HFFc6 (cell line): ENCODE measurements at places on chromosomes 1 and 21.

DNA sequence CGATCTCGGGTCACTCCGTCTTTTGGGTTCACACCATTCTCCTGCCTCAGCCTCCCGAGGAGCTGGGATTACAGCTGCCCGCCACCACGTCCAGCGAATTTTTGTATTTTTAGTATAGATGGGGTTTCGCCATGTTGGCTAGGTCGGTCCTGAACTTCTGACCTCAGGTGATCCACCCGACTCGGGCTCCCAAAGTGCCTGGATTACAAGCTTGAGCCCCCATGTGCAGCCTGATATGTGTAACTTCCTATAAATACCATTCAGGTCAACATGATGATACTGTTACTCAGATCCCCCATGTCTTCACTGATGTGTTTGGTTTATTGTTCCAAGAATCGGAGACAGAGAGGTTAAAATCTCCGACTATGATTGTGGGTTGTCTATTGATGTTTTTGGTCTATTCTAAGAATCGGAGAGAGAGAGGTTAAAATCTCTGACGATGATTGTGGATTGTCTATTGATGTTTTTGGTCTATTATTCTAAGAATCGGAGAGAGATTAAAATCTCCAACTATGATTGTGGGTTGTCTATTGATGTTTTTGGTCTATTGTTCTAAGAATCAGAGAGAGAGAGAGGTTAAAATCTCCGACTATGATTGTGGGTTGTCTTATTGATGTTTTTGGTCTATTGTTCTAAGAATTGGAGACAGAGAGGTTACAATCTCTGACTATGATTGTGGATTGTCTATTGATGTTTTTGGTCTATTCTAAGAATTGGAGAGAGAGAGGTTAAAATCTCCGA lies 17.0 kb downstream of the C1orf159 start:
- DNase-seq: no peak
- peaks cover 19% of the 10 kb centered on the region for H3K36me3 ChIP-seq
- no peak overlapping the region for H3K4me3 ChIP-seq
- no peak overlapping the region for H3K27ac ChIP-seq
- H3K27me3 ChIP-seq: peaks cover 1% of the 10 kb centered on the region; the same call in 1 of the 2 replicates

- H3K4me1 ChIP-seq: peaks cover 44% of the 10 kb centered on the region
- peak overlapping the region; percentile 16; the same call in 1 of the 2 replicates for H3K4me3 ChIP-seq
- H3K27ac ChIP-seq: 0 out of 2 replicates have a peak overlapping the region, but pooled peaks have one; percentile 22
- no peaks in the 10 kb centered on the region; the same call in none of the 2 replicates for H3K27me3 ChIP-seq
- peak; percentile 75 for DNase-seq
Measured at GRCh38 chr1:206753141-206753540, 17.4 kb upstream of the IL19 start.

DNA sequence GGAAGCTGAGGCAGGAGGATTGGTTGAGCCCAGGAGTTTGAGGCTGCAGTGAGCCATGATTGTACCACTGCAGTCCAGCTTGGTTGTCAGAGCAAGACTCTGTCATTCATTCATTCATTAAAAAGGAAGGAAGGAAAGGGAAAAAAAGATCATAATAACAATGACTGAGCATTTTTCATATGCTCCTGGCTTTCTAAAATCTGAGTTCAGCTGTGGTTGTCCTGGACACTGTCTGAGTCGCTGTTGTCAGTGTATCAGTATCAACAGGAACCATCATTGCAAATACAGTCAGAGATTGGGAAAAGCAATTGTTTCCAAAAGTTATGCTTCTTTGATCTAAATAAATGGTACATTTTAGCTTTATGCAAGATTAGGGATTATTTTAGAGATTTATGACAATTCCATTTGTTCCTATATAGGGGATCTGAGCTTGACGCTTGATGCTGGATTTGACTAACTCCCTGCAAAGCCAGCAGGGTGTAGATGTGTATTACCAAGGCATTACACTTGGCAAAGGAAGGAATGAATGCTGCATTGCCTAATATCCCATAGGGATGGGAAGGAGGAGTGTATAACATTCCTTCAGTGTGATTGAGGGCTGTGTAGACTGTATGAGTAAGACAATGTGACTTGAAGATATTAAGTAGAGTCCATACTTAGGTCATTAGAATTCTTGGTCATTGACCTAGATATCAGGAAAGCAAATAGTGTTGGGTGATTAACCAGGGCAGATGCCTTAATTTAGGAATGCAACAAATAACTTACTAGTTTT lies 100.2 kb downstream of the DISP1 start:
- H3K4me3 ChIP-seq: no peak overlapping the region
- no peaks in the 10 kb centered on the region for H3K27me3 ChIP-seq
- peak overlapping the region; percentile 81 for H3K27ac ChIP-seq
- DNase-seq: peak; percentile 74
- H3K36me3 ChIP-seq: peaks cover 26% of the 10 kb centered on the region
- H3K4me1 ChIP-seq: peaks cover 69% of the 10 kb centered on the region

- no peak overlapping the region for H3K27ac ChIP-seq
- no peaks in the 10 kb centered on the region for H3K36me3 ChIP-seq
- H3K27me3 ChIP-seq: peaks cover 16% of the 10 kb centered on the region
Measured at GRCh38 chr1:161678500-161678899, 15.6 kb downstream of the FCGR2B start.

DNA sequence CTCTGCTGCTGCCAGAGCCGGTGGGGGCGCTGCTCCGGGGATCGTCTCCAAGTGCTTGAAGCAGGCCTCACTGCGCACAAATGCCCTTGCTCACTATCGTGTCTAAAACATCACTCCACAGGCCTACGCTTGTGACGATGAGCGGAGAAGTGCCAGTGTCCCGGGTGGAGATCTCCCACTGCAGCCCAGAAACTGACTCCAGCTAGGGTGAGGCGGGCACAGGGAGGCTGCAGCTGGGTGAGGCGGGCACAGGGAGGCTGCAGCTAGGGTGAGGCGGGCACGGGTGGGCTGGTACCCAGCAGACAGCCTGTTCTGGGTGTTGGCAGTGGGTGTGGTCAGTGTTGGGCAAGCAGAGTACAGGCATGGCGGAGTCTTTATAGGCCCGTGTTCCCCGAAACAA lies 22.7 kb upstream of the PDXK start:
- no peak for DNase-seq
- H3K4me3 ChIP-seq: no peak overlapping the region
- H3K27me3 ChIP-seq: no peaks in the 10 kb centered on the region; the same call in 1 of the 2 replicates

DNA sequence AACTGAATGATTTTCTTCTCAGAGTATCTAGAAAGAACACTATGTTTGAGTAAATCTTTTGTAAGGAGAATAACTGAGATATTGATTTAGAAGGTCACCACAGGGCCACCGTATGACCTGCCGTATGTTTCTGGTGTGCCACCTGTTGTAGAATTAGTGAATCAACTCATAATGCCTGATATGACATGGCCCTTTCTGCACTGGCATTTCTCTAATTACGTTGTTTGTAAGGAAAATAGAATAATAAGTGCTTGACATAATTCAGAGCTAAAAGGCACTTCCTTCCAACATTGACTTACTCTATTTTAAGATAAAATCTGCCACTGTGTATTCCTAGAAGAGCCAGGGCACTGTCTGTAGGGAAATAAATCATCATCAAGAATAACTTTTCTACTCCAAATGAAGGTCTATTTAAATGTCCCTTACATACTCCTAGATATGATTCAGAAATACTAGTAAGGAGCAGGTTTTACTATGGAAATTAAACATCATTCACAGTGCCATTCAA lies 101.7 kb downstream of the PHTF1 start:
- H3K4me1 ChIP-seq: peaks cover 4% of the 10 kb centered on the region
- no peak for DNase-seq
- H3K27me3 ChIP-seq: no peaks in the 10 kb centered on the region
- H3K4me3 ChIP-seq: no peak overlapping the region

- H3K4me3 ChIP-seq: no peak overlapping the region
- no peaks in the 10 kb centered on the region for H3K4me1 ChIP-seq
- DNase-seq: no peak
Measured at GRCh38 chr1:80427881-80428280, 1372.9 kb upstream of the ADGRL2 start.

- H3K4me1 ChIP-seq: peaks cover 16% of the 10 kb centered on the region
- no peak for DNase-seq
- H3K27ac ChIP-seq: no peak overlapping the region
- H3K4me3 ChIP-seq: no peak overlapping the region
Measured at GRCh38 chr1:61670016-61670415, 54.9 kb downstream of the TM2D1 start.

- H3K4me3 ChIP-seq: peak within 1 kb of the TSS; percentile 56
- peaks cover 4% of the 10 kb centered on the region for H3K27me3 ChIP-seq
- no peaks in the 10 kb centered on the region for H3K36me3 ChIP-seq
- DNase-seq: peak; percentile 48
- no peaks in the 10 kb centered on the region for H3K4me1 ChIP-seq
Measured at GRCh38 chr1:6205849-6206519, at the start of gene RNF207. Gene RNF207, plus strand, starts transcription at chr1:6206119. Its CDS starts 417 bp downstream, at chr1:6206536.

- no peak for DNase-seq
- peaks cover 7% of the 10 kb centered on the region for H3K27me3 ChIP-seq
- peaks cover 24% of the 10 kb centered on the region for H3K36me3 ChIP-seq
- peaks cover 20% of the 10 kb centered on the region for H3K4me1 ChIP-seq
- H3K4me3 ChIP-seq: peak overlapping the region; percentile 96
Measured at GRCh38 chr1:28328228-28328648, 602 bp upstream of the MED18 start.

DNA sequence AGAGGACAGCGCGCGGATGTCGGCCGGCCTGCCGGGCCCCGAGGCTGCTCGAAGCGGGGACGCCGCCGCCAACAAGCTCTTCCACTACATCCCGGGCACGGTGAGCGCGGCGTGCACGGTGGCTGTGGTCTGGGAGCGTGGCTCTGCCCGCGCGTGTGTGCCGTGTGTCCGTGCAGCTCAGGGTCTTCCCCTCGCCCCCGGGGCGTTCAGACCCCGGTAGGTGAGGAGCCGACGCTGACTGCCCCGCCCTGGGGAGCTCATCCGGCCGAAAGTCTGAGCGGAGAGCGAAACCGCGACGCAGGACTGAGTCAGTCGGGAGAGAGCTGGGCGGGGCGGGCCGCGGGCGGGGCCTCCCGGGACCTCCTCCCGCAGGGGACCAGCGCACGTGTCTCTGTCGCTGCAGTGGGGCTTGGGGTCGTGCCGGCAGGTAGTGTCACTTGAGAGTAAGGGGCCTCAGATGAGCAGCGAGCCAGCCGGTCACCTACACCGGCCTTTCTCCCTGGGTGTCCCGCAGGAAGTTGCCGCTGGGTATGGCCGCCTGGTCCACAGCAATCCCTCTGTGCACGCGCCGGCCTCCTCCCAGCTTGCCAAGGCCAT lies 520 bp downstream of the PLEKHN1 start:
- no peaks in the 10 kb centered on the region; the same call in 1 of the 2 replicates for H3K36me3 ChIP-seq
- no peaks in the 10 kb centered on the region for H3K4me1 ChIP-seq
- peak overlapping the region; percentile 86 for H3K4me3 ChIP-seq
- no peaks in the 10 kb centered on the region for H3K27me3 ChIP-seq

- no peaks in the 10 kb centered on the region for H3K4me1 ChIP-seq
- no peak overlapping the region for H3K27ac ChIP-seq
- H3K27me3 ChIP-seq: peaks cover 19% of the 10 kb centered on the region
- no peaks in the 10 kb centered on the region for H3K36me3 ChIP-seq
Measured at GRCh38 chr1:112285316-112285715, 110.7 kb upstream of the CTTNBP2NL start.

- peaks cover 32% of the 10 kb centered on the region for H3K36me3 ChIP-seq
- H3K4me3 ChIP-seq: peak overlapping the region; percentile 32; the same call in 1 of the 2 replicates
- peak overlapping the region; percentile 76 for H3K27ac ChIP-seq
- peak; percentile 70 for DNase-seq
Measured at GRCh38 chr1:97277891-97278654, 556.5 kb downstream of the PTBP2 start.

- DNase-seq: no peak
- H3K27ac ChIP-seq: no peak overlapping the region
- H3K4me3 ChIP-seq: no peak overlapping the region
- H3K4me1 ChIP-seq: peaks cover 6% of the 10 kb centered on the region
Measured at GRCh38 chr1:185295091-185295490, 22.0 kb downstream of the IVNS1ABP start.

DNA sequence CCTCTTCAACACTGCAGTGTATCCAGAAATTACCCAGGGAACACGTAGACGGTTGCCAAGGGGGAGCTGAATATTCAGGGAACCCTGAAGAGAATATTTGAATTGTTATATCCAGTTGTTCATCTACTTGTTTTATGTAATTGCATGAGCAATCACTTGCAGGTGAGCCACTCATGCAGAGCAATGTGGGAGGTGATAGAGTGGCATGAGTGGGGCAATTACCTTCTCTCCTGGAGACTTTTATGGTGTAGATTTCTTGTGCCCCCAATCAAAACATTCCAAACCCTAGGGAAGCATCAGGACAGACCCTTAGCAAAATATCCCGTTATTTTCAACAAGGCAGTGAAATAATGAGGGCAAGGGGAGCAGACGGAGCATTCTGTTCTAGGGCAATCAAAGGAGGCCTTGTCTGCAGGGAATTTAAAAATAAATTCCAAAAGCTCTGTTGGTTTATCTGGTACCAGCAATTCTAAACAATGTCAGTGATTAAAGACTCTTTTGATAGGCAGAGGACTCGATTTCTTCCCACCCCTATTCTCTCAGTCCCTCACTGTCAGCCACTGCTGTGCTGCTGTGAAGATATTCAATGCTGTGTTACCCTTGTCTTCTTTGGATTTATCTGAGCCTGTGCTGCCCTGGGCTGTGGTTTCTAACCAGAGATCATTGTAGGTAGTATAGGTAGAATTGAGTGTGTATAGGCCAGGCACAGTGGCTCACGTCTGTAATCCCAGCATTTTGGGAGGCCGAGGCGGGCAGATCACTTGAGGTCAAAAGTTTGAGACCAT lies 180.2 kb upstream of the MAP1LC3C start:
- no peak for DNase-seq
- H3K27ac ChIP-seq: no peak overlapping the region

GRCh38 chr1:32020339-32020738 lies 6.7 kb downstream of the KHDRBS1 start:
- H3K4me3 ChIP-seq: no peak overlapping the region
- no peaks in the 10 kb centered on the region for H3K27me3 ChIP-seq
- peaks cover 33% of the 10 kb centered on the region for H3K4me1 ChIP-seq
- no peak overlapping the region for H3K27ac ChIP-seq

- H3K36me3 ChIP-seq: peaks cover 18% of the 10 kb centered on the region; the same call in 1 of the 2 replicates
- no peak for DNase-seq
- H3K27me3 ChIP-seq: no peaks in the 10 kb centered on the region
- H3K27ac ChIP-seq: no peak overlapping the region
Measured at GRCh38 chr1:227094249-227094966, 154.3 kb downstream of the COQ8A start.

DNA sequence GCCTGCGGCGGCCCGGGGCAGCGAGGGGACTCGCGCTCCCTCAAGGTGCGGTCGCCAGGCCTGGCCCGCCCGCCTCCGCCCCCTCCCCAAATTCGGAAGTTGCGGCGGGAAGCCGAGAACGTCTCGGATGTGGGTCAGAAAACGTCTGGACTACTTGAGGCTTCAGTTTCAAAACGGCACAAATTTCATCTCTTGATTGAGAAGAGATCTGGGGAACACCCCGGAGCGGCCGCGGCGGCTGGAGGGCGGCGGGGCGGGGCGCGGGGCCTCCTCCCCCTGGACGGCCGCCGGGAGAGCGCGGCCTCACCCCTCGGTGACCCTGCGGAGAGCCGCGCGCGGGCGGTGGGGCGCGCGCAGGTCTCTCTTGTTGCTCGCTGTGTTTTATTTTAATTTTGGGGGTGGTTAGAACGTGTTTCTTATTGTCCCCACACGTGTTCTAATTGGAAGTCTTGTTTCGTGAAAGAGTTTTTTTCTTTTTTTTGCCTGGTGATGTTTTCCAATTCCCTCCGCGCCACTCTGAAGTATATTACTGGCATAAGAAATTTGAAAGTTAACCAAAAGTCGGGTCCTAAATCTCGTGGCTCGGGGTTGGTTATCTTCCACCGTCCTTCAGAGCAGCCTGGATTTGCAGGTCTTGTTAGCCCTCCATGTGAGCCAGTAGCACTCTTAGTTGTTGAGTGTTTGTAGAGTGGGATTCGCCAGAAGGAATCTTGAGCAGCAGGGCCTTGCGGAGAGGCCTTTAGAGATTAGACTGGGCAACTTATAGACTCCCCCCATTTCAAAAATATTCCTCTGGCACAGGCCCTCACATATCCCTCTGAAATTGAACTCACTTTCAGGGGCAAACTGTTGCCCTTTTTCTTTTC lies 749 bp downstream of the PCBP3 start:
- H3K4me3 ChIP-seq: peak overlapping the region; percentile 53
- DNase-seq: no peak
- no peaks in the 10 kb centered on the region for H3K36me3 ChIP-seq
- H3K27me3 ChIP-seq: peaks cover 34% of the 10 kb centered on the region
- no peak overlapping the region for H3K27ac ChIP-seq
- H3K4me1 ChIP-seq: peaks cover 5% of the 10 kb centered on the region; the same call in 1 of the 2 replicates
